ENCODE measurements at places on chromosomes 1 and 21.

- DNase-seq, result no peak
Measured at GRCh38 chr1:53585129-53585528, 125.9 kb downstream of the DMRTB1 start.

GRCh38 chr1:240613356-240614142 is 1.6 kb upstream of the GREM2 start:
- DNase-seq, result no peak

GRCh38 chr1:9289711-9290485 is 2.8 kb upstream of the SPSB1 start:
- peak; percentile 27 for DNase-seq

GRCh38 chr1:235947989-235948388 is 81.3 kb upstream of the LYST start:
- DNase-seq, result no peak

GRCh38 chr1:38334930-38335592 is 288.5 kb upstream of the POU3F1 start:
- no peak for DNase-seq

DNA sequence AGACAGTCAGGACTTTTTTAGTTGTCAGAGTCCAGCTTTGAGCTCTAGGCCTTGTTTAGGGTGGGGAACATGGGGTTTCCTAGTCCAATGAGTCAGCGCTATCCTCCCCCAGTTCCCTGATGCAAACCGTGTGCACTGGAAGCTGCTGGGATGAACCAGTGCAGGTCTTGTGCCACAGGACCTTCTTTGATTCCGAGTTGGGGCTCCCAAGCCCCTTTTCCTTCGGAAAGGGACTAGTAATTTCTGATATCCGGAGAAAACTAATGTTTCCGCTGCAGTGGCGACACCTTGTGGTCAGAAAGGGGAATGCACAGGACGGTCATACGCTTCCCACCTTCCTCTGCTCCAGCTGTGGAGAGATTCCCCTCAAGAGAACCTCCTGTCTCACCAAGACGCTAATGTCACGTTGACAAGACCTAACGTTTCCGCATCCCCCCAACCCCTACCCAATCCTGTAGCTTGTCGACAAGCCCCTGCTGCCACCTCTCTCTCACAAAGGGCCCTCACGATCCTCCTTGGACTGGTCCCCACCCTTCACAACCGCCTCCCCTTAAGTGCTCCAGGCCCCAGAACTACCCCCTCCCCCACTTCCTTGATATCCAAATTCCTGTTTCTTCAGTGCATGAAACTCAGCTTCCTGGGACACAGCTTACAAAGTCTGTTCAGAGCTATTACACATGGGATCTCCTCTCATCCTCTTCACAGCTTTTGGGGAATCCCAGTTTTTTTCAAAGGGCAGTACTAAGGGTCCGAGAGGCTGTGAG is 30.9 kb downstream of the GPA33 start:
- peak; percentile 65 for DNase-seq

- no peak for DNase-seq
Measured at GRCh38 chr1:170254371-170254770, 108.6 kb downstream of the NTMT2 start.

GRCh38 chr1:175116903-175117302 is 49.3 kb downstream of the TNN start:
- DNase-seq, result no peak

GRCh38 chr1:19971664-19972063 is 7.8 kb downstream of the PLA2G2A start:
- no peak for DNase-seq

GRCh38 chr1:2969845-2970291 is 51.4 kb upstream of the ACTRT2 start:
- DNase-seq, result no peak

GRCh38 chr1:5223206-5223605 is 568.8 kb downstream of the AJAP1 start:
- no peak for DNase-seq

DNA sequence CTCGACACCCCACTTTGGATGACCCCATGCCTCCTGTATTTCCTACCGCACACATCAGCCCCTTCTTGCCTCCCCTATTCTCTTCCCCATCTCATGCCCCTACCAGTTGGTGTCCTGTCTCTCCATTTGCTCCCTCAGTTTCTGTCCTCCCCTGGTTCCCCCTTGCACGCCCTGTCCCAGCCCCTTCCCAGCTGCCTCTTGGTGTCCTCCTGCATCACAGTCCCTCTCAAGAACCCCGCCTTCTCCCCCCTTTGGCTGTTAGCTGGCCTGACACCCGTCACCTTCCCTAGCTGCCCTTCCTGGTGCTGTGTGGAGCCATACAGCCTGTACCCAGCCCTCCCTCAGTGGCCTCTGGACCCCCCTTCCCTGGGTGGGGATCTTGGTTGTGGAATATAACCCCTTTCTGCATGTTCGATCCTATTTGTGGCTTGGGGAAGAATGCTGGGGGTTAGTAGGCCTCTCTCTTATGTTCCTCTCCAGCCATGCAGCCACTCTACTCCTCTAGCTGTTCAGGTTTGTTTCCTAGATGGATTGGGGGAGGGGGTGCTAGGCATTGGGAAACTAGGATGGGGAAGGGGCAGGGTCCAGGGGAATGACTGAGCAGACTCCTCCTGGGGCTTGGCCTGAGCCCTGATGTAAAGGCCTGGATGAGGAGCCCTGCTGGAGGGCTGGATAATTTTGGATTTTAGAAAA is 41.4 kb upstream of the NFASC start:
- no peak for DNase-seq

DNA sequence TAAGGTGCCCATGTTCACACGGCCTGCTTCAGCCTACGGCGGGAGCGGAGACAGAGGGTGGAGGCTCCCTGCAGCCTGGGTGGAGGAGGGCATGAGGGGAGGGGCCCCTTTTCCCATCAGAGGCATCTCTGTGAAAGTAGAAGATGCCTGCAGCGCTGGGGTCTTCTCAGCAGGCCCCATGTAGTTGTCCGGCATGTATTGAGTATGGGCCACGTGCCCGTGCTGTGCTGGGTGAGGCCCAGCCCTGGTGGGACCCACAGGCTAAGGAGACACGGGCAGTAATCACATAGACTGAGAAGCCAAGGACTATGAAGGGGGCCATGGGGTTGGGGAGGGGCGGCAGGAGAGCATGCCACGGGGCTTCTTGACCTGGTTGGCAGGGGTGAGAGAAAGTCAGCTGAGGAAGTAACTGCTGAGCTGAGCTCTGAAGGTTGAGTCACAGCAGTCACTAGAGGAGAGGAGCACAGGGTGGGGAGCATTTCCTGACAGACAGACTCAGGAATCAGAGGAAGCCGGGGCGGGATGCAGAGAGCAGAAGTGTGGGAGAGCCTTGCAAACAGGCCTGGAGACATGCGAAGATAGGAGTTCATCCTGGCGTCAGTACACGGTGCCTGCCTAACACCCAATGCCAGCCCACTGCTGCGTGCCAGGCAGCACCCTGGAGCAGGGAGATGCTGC is 21.6 kb downstream of the PSEN2 start:
- DNase-seq, result no peak

DNA sequence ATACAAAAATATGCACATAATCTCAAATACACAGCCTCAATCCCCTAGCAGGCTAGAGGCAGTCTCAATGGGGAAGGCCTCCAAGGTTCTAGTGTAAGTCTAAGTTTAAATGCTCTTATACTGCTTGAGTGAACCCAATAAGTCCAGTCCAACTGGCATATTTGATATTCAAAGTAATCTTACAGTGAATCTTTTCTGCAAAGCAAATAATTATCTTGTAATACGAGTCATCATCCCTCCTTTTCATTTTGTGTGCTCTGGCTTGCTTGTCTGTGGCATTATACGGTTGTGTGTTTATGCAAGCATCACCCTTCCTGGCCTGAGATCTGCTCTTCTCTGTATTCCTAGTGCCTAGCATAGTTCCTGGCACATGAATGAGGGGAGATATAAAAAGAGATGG is 166.9 kb upstream of the HMGB4 start:
- no peak for DNase-seq

- DNase-seq, result no peak
Measured at GRCh38 chr1:25534410-25534788, 9.0 kb upstream of the LDLRAP1 start.

DNA sequence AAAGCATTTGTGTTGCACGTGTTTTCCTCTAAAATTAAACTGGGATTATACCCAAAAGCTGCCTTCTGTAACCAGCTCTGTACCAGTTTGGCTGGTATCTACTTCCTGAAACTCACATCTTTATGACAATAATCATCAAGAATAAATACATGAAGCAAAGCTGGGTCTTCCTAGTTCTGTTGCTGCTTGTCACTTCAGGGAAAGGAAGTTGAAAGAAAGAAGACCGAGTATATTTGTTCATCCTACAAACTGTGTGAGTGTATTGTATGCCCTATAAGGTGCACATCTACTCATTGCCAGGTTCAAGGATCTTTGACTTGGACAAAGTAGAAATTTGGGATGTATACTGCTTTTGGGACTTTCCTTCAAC is 29.1 kb upstream of the IFNGR2 start:
- no peak for DNase-seq

DNA sequence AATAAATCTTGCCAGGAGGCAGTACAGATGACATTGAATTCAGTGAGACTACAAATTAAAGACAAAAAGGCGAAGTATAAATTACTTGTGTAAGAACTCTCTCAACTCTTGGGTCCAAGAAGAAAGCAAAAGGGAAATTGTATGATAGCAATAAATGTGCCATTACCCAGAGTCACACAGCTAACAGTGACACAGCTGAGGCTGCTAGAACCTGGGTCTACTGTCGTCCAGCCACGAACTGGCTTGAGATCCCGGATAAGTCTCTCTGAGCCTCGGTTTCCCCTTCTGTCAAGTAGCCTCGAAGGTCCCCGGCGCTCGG is 362 bp upstream of the ROR1 start:
- DNase-seq, result no peak

DNA sequence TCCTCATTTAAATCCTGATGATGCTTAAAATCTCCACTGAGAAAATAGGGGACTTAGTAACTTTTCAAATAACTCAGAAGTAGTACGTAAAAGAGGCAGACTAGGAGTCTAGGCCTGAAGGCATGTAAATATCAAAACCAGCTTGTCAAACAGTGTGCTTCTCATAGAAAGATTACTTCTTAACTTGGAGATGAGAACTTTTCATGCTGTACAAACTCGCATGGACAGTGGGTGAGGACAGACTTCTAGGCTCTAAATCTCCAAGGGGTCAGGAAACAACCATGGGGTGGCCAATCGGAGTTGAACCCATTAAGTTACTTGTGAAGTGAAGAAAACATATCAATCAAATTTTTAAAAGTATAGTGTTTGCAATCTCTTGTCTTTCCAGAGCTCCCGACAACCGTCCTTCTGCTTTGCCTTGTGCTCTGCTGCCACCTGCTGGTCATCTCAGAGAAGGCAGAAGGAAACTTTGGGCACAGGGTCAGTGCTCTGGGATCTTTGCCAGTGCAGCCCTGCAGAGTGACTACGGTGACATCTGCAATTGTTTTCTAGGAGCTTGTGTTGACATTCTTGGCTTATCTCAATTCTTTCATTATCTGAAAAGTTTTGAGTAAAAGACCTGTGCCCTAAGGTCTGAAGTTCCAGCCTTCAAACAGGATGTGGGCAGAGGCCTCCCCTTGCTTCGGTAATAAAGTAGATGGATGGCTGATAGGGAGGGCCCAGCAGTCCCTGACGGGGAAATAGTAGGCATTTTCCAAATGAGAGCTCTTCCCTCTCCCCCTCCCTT is 105.1 kb upstream of the PDE4B start:
- DNase-seq, result peak; percentile 78

DNA sequence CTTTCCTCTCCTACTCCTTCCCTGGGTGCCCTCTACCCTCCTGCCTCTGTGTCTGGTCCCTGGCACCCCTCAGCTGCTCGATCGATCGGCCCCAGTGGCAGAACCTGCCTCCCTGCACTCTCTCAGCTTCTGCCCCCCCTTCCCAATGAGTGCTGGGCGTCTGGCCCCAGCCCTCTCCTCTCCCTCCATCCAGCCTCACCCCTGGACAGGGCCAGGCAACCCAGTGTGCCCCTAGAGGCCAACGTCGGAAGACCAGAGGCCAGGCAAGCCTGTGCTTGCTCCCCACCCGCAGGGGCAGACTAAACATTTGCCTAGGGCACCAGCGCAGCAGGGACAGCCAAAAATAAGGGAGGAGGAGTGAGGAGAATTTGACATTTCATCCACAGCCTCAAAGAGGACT is 43.5 kb downstream of the LGR6 start:
- DNase-seq, result no peak

- no peak for DNase-seq
Measured at GRCh38 chr1:59443310-59443709, 146.4 kb downstream of the FGGY start.

GRCh38 chr21:29378832-29379231 is 80.1 kb downstream of the BACH1 start:
- no peak for DNase-seq

DNA sequence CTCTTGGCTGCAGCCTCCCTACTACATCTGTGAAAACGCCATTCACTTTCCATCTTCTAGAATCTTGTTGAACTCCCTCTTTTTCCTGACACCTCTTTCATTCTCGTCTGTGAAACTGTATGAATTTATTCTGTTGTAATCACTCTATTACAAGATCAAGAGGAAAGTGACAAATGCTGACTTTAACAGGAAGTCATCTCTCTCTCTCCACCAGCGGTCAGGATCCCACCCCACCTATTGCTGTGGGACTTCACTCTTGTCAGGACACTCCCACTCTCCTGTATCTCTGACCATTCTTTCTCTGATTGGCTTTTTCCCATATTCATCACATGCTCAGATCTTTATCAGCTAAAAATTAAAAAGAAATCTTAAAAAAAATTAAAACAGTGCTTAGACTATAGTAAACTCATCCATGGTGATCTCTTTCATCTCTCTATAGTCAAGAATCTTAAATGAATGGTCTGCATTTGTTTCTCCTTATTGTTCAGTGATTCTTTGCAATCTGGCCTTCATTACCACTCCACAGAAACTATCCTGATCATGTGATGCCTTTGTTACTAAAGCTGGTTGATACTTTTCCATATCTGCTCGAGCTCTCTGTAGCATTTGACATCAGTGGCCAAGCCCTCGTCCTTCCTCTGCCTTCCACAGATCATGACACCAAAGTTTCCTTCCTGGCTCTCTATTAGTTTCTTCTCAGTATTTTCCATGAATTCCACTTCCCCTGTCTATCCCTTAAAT is 113.6 kb downstream of the UCHL5 start:
- DNase-seq, result no peak

GRCh38 chr1:202194328-202194648 is 689 bp downstream of the LGR6 start:
- no peak for DNase-seq

DNA sequence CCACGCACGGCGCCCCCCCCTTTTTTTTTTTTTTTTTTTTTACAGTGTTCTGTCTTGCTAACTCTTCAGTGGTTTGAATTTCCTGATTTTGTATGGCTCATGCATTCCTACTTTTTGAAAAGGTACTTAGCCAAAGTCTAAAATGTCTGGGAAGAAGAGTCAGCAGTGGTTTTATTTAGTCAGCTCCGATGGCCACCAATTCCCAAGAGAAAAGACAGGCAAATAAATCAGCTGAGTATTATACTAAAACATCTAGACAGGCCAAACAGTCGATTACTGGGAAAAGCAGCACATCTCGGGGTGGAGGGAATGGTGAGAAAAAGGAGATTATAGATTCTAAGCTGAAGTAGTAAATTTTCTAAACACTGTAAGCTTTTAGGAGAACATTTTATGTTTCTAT is 192.5 kb upstream of the ZRANB2 start:
- DNase-seq, result no peak
